Small intestine (tissue), 16 donors: ENCODE measurements at places on chromosomes 2 and 18. TPM values are rescaled to one million over a fixed set of nuclear protein-coding genes. Genes with fewer than 3 reads are reported as not detected.

DNA sequence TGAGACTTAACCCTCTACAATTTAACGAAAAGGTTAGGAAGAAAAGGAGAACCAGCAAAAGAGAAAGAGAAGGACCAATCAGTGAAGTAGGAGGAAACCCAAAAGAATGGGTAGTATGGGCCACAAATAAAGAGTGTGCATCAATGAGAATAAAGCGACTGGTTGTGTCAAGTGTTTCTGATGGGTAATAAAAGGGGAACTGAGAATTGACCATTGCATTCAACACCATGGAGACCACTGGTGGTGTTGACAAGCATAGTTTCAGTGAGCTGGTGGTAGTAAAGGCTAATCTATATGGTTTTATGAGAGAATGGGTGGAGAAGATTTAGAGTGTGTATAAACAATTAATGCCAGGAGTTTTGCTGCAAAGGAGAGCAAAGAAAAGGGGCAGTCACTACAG lies 75.4 kb downstream of the CSRNP3 start:
- DNase-seq = no peak

DNA sequence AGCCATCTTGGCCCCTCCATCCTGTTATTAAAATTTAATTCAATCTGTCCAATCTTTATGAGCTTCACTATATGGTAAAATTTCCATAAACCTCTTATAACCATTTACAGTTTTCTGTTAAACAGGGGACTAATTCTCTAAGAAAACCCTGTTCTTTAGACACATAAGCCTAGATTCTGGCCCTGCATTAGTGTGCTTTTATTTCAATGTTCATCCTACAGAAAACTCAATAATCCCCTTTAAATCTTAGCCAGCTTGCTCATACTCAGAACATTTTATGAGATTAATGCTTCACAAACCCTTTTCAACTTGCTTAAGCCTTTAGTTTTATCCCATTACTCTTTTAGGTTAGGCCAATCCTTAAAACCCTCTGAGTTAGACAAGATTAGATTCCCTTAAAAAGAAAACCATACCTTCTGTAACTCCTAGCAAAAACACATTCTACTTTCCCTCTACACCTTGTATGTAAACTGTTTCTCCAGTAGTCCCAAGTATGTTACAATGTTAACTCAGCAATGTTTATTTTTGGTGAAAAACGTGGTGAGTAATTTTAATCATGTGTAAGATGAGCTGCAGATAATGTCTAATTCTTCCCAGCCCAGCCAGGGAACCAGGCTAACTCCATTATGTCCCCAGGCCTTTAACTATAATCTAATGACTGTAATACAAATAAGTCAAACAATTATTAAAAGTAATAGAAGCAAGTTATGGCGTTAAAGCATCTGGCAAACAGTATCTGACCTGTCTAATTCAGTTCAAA lies 1953.4 kb upstream of the LRRTM1 start:
- no peak for DNase-seq

DNA sequence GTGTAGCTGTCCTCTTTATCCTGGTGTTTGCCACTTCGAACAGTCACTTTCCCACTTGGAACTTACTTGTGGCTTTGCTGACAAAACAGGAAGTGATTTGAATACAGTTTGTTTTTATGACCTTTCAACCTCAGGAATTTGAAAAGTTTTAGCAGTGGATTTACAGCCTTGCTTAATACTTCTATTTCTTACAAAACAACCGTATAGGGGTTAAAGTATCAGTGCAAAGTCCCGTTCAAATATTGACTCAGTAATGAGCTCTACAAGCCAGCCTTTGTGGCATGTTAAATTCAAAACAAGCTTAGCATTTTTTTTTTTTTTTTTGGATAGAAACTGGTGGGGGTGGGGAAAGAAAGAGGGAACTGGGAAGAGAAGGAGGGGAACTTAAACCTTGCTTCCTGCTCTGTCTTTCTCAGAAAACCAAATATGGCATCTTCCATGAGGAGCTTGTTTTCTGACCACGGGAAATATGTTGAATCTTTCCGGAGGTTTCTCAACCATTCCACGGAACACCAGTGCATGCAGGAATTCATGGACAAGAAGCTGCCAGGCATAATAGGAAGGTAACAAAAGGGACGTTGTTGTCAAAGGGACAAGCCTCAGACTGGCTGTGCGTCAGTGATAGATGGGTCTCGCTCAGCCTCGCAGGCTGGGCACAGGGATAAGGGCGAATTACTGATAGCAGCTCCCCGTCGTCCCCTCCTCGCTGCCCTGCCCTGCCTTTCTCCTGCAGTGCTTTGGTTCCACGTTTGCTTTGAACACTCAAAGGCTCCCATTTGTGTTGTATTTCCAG lies at the start of gene HNMT:
HNMT (plus strand) TSS at position 408 of the 793 bp plus-strand sequence; CDS start at position 427, 19 bp downstream.
- peak; percentile 93 for DNase-seq

DNA sequence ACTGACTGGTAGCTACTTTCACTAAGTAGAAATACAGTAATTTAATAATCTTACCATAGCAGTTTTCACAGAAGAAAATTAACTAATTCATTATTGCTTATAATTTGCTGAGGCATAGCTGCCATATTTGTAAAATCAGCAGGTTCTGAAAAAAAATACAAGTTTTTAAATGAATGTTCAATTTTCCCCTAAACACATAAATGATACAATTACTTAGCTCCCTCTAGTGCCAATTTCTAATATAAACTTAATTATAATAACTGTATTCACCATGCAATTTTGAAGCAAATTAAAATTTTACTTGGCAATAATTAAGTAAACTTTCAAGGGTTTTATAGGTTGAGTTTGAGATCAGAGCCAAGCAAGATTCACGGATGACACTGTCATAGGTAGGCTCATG lies 1321.6 kb upstream of the ACVR2A start:
- DNase-seq = no peak

DNA sequence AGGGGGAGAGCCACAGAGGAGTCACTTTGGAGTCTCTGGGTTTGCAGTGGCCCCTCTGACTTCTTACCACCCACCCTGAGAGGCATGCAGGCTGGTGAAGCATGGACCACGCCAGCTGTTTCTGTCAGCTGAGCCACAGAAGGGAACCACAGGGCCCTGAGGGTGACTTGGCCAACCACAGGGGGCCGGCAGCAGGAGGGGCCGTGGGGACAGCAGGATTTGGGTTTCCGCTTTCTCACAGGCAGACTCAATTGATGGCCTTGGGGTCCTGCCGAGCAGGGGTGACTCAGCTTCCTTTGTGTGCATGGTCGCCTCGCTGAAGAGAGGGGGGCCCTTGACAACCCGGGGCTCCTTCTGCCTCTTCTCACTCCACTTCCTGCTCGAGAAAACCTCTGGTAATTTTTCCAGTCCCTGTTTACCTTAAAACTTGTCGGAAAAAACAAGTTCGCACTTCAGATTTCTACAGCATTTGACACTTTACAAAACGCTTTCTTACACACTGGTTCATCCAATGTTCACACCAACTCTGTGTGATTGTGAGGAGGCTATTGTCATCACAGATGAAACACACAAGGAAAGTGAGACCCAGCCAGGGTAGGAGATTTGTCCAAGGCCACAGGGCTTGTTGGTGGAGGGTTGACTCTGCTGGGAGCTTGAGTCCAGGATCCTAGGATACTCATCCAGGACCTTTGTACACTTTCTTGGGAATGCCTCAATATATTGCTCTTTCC lies 311.2 kb downstream of the LPIN1 start:
- DNase-seq = no peak

The C2orf78 gene
- not detected for polyA plus RNA-seq

The IGFBP5 gene
- 1.3 TPM for polyA plus RNA-seq

- DNase-seq = peak; percentile 2
These were observed 55.5 kb upstream of the PIK3C3 start for GRCh38 chr18:41899535-41899934.

The RPRM gene
- polyA plus RNA-seq = 0.51 TPM

The ELOA2 gene
- polyA plus RNA-seq = not detected

The UBR3 gene
- 11.2 TPM for polyA plus RNA-seq

The TP53I3 gene
- 291 TPM for polyA plus RNA-seq

DNA sequence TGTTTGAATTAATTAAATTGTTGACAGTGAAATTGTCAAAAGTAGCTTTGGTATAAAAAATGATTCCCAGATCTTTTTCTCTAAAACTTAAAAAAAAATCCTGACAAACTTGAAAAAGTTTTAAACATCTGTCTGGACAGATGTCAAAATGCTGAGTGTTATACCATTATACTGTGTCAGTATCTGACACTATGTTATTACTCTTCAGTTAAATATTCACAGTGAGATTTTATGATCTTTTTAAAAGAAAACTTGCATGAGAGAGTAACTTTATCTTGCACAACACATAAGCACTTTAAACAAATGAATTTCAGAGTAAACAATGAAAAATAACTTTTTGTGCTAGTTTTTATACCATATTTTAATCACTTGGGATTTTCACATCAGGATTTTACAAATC lies 167.4 kb downstream of the MEIS1 start:
- no peak for DNase-seq

The TDRD15 gene
- polyA plus RNA-seq = not detected

DNA sequence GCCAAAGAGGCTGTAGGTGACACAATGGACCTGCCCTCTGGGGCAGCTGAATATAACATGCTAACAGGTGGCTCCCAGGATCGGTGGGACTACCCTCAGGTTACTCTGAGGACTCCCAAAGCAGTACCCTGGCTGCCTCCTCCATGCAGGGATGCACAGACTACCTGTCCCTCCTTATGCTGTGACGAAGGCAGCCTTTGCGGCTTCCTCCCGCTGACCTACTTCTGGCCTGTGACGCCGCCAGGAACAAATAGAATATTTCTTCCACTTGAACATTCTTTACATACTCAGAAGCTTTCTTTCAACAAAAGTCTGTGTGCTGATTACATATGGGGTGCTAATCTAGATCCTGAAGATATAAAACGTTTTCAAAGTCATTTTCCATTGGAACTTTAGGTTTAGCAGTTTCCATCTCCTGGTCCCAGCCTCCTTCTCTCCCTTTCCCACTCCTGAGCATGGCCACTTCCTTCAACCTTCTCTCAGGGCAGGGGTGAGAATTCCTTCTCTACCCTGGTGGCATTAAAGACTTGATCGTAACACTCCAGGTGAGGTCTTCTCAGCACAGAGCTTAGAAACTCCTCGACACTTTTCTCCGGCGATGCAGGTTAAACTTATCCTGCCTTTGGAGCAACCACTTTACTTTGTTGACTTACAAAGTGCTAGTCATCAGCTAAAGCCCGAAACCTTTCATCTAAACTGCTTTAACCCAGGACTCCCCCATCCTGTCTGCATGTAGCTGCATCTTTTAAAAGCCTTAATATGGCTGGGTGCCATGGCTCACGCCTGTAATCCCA lies 58.9 kb upstream of the STK17B start:
- no peak for DNase-seq

DNA sequence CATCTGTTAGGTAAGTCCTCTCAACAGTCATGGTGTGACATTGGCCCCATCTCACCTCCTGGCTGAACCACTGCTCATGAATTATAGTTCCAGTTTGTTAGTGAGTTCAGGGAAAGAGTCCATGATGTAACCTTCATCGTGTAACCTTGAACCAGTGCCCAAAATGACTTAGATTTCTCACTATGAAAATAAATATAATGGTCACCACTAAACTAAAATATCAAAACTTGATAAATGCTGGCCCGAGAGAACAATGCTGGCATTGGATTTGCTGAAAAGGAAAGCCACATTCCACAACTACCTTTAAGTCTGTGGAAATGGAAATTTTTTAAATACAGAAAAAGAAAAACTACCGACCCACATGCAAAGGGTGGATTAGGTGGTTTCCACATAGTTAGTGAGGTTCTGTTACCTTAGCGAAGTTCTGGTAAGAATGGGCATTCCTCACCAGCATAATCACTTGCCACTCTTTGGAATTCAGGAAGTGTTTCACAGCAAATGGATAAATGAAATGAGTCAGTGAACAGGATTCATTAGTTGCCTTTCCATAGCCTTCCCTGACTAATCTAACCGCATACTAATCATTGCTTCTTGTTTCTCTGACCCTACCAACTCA lies 133.9 kb upstream of the CTAGE1 start:
- DNase-seq = no peak

The CFAP65 gene
- 1.1 TPM for polyA plus RNA-seq

The FBXO41 gene
- 2.1 TPM for polyA plus RNA-seq

GRCh38 chr2:30237239-30237965 lies 6.1 kb downstream of the LBH start:
- no peak for DNase-seq

GRCh38 chr2:105802587-105802986 lies 57.9 kb downstream of the NCK2 start:
- DNase-seq = no peak

- no peak for DNase-seq
These were observed 31.2 kb downstream of the CFAP221 start for GRCh38 chr2:119575439-119575838.

- DNase-seq = no peak
These were observed 20.1 kb upstream of the CD207 start for GRCh38 chr2:70855667-70856066.

GRCh38 chr2:15718944-15719323 lies 127.3 kb downstream of the DDX1 start:
- no peak for DNase-seq

- no peak for DNase-seq
These were observed 5.9 kb upstream of the DNAJC27 start for GRCh38 chr2:24977631-24978030.

The RAMP1 gene
- polyA plus RNA-seq = 105 TPM

GRCh38 chr18:48711651-48712486 lies 173.0 kb downstream of the CTIF start:
- DNase-seq = peak; percentile 66

- no peak for DNase-seq
These were observed 199.6 kb downstream of the AFF3 start for GRCh38 chr2:99942561-99943347.

DNA sequence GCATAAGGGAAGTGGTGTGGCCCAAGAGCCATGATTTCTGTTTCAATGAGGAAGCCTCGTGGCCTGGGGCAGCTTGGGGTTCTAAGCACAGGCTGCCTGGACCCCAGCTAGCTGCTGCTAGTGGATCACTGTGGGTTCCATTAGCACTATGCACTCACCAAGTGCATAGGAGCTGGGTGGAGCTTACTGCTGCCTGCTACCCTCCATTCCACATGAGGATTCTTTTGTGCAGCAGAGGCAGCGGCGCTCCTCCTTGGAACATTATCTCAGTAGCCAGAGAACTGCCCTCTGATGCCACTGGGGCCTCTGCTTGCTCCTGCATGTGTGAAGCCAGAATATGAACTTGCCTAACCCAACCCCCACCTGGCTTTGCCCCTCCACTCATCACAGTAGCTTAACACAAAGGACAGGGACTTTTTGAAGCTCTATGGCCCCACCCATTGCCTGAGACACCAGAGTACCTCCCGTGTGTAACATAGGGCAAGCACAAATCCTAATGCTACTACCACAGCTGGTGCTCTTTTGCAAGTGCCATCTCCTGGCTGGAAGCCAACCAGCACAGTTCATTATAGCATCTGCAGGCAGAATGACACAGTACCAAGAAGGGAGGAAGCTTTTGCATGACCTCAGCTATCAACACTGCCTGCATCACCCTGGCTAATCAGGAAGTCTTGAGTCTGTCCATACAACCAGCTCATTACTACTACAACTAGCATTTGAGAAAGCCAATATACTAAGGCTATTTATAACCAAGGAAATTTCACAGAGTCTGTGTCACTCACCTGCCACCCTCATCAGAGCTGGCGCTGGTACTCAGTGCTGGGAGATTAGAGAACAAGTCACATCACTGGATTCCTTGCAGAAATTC lies 297.0 kb upstream of the GULP1 start:
- DNase-seq = no peak

The DSG1 gene
- 0.03 TPM for polyA plus RNA-seq

GRCh38 chr2:34848691-34849090 lies 1249.6 kb upstream of the FAM98A start:
- no peak for DNase-seq

The DSEL gene
- 0.27 TPM for polyA plus RNA-seq
